ENCODE measurements at places on chromosomes 3 and 15. TPM values are rescaled to one million over a fixed set of nuclear protein-coding genes. Genes with fewer than 3 reads are reported as not detected.

CD200R1L gene
- not detected for total RNA-seq

DNA sequence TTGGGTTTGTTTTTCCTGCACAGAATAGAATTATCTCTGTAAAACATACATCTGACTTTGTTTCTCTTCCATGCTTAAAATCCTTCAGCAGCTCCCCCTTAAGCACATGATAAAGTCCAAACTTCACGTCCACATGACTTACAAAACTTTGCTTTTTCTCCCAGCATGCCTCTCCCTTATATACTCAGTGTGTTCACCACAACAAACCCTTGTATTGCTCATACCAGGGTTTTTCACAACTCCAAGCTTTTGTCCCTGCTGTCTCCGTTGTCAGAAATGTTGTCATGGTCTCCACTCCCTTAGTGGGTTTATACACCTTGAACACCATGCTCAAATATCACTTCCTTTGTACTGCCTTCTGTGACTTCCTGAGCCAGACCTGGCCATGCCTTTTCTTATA lies 91.1 kb upstream of the MITF start:
- DNase-seq = no peak

DNA sequence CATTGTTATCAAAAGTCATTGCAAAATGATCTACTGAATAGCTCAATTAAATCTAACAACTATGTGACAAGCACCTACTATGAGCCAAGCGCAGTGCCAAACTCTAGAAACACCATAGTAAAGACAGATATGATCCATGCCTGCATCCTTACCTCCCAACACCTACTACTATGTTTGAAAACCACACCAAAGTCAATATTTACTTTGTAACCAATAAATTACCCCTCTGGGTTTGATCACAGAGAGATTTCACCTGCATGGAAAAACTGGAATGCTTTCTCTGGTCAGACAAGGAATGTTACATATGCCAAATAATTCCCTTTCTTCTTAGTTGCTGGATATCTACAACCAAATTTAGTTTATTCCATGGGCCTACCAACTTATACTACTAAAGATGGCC lies 422.2 kb downstream of the FHIT start:
- no peak for DNase-seq

GRCh38 chr3:173891272-173892100 lies 493.9 kb downstream of the NLGN1 start:
- no peak for DNase-seq

All from activated CD8-positive, alpha-beta memory T cell treated with anti-CD3 and anti-CD28 coated beads, Interleukin-2, amount 10 ng/mL, durations not matched to agents 7 days and 5 days (primary cell).